ENCODE measurements at places on chromosomes 11 and 22.

- no peak for DNase-seq
Observed at GRCh38 chr11:87589082-87589481, 551.3 kb downstream of the TMEM135 start.

- DNase-seq: no peak
Observed at GRCh38 chr11:12961615-12962014, 47.5 kb upstream of the RASSF10 start.

DNA sequence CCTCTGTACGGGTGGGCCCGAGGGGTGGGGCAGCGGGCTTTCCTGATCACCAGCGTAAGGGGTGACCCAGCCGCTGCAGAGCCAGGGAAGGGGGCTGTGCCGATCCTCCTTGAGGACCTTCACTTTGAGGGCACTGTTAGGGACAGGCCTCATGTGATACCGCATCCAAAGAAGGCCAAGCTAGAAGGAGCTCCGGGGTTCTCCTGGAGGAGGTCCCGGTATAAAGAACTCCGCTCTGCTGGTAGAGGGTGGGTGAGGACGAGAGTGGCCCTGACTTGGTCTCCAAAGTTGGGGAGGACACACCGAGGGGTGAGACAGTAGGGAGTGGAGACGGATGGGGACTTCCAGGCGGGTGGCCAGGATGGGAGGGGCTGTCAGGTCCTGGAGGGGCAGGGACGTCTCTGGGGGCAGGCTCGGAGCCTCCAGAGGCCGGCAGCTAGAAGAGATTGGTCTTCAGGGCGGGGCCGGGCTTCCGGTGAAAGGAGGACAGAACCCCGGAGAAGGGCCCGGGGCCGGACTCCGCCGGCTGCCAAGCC, 4.6 kb downstream of the PHOX2A start:
- peak; percentile 59 for DNase-seq

DNA sequence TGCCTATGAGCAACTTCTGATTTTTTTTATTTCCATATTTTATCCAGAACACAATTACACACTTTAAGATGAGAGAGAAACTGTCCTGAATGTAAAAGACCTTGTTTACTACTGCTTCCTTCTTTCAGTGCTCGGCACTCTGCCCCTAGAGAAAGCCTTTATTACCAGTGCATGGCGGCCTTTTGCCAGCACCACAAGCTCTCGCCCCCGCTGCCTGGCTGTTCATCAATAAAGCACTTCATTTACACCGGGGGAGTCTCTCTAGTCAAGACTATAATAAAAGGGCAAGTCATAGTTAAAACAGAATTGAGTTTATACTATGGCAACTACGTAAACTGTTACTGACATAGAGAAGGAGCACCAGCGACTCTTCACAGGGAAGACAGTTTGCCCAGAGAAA, 259.5 kb downstream of the CADM1 start:
- no peak for DNase-seq

DNA sequence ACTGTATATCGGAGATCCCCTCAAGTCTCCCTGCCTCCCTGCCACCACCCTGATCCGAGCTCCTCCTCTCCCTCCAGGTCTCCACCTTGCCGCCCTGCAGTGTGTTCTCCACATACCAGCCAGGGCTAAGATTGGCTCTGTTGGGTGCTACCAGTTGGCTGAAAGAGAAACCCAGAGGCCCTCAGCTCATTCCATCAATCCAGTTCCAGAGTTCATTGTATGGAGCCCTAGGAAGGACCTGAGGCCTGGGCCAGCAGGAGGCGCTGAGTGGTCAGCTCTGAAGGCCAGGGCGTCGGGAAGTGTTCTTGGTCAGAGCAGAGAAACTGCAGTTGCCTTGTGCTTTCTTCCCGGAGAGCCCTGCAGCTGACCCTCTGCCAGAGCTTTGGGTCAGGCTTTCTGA, 2.2 kb upstream of the TOP3B start:
- DNase-seq: no peak

DNA sequence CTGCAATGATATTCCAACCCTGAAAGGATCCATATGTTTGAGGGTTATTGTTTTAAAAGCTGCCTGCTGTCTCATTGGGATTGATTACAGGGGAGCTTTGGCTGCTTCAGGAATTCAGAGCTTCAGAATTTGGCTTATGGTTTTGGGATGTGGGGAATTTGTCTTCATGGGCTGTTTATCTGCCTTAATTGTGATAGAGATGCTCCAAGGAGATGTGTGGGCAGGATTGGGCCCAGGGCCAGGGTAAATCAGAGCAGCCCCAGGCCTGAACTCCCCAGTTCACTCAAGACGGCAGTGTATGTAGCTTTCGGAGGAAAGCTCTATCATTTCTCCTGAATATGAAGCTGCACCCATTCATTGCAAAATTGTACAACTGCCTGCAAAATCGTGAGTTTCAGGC, 88.5 kb downstream of the ALX4 start:
- DNase-seq: no peak

DNA sequence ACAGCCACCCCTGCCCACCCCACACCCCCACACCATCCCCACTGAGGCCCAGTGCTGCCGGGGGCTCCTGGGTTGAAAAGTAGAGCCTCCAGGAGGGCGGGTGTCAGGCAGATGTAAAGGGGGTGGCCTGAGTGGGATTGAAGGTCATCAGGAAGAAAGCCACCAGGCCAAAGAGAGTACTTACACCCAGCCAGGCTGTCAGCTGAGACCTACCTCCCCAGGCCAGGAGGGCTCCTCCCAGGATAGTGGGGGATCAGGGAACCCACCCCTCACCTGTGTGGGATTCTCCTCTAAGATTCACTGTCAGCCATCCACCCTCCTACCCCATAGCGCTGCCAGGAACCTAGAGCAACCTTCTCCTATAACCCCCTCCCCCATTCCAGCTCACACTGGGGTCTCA, 17.2 kb upstream of the FCHSD2 start:
- no peak for DNase-seq

GRCh38 chr22:28841111-28841510, 40.7 kb upstream of the XBP1 start:
- DNase-seq: no peak

DNA sequence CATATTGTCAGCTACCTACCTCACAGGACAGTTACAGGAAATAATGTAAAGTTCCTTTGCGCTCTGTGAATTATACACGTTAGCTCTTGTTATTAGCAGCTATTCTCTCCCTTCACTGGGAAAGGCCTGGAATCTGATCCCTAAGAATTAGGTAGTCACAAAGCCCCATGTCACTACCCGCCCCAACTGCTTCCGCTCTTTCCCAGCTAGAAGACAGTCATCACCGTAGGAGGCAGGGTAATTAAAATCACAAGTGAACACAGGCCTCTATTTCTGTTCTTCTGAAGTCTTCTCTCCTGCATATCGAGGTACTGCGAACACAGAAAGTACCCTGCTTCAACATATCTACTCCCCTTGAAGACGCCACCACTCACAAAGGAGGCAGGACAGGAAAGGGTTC, 12.6 kb upstream of the AHNAK start:
- DNase-seq: no peak

DNA sequence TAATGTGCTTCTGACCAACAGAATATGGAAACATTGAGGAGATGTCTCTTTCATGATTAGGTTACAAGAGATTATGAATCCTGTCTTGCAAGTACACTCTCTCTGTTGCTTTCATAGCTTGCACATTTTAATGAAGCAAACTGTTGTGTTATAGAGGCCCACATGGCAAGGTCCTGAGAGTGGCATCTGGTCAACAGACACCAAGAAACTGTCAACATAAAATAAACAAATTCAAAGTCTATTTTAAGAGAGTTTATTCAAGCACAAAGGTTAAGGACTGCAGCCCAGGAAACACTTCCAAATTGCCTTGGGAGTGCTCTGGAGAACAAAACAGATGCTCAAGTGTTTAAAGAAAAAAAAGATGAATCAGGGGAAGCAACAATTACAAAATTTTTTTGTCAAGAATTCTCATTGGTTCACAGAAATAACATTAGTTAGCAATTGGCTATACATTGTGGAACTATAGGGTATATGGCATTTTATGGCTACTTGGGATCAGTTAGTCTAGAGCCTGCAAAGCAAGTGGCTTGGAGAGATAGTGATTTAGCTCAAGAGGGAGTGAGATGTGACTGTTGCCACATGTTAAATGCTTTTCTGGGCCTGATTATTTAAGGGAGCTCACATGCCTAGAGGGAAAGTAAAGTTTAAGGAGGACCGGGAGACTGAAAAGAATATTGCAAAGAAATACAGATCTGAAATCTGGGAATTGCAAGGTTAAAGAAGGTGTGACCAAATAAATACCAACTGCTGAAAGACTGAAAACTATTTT, 54.6 kb downstream of the CTSC start:
- no peak for DNase-seq

DNA sequence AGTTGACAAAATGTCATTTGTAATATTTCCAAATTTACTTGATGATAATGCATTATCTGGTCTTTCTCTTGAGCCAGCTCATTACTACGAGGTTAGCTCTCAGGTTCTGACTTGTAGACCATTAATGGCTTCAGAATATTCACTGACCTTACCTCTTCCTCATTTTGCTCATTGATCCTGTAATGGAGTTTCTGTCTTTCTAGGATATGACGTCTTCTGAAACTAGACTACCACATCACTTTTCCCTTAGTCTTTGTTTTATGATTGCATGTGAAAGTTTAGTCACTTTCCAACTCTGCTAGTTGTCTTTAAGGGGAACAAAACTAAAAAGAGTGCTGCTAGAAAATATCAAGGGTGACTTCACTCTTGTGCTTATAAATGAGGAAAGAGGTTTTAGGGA, 697.6 kb downstream of the JRKL start:
- DNase-seq: no peak

GRCh38 chr11:121244884-121245283, 47.7 kb upstream of the SC5D start:
- DNase-seq: no peak

- DNase-seq: no peak
Observed at GRCh38 chr11:112996994-112997393, 35.8 kb downstream of the NCAM1 start.

GRCh38 chr22:45304971-45305370, 4.8 kb upstream of the FAM118A start:
- no peak for DNase-seq

DNA sequence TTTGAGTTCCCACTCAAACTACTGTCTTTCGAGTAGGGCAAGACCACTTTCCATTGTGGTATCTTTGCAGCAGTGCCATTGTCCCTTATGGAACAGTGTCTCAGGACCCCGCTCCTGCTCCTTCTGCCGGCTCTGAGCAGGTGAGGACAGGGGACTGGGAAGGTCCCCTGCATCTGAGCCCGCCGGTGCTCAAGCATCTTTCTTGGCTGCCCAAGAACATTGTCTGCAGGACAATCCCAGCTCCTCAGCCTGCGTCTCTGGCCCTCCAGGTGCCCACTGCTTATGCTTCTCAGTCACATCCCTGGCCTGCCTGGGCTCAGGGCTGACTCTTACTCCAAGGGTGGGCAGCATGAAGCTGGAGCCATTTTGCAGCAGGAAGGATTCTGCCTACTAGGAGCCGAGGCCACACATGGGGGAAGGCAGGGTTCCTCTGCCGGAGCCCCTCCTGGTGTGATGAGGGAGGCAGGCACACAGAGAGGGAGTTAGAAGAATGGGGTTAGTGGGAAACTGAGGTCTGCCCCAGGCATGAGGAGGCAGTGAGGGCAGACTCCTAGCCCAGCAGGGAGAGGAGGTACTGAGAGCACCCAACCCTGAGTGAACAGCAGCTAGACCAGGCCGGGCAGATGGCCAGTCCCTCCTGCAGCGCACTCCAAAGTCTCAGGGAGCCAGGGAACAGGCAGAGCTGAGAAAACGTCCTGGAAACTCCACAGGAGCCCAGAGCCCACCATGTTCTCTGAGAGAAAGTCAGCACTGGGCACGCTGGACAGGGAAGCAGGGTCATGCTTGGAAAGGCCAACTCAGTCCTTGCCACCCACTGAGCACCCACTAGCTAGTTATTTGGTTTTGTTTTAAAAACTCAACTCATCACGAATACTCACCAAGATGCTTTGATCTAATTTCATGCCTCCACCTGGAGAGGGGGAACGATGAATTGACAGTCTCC, 7.5 kb upstream of the PPARA start:
- DNase-seq: no peak

GRCh38 chr22:41050883-41051282, 41.5 kb upstream of the EP300 start:
- DNase-seq: no peak

GRCh38 chr11:113991718-113992458, 17.0 kb downstream of the HTR3A start:
- DNase-seq: peak; percentile 81

GRCh38 chr11:122853971-122854446, 15.7 kb downstream of the CRTAM start:
- DNase-seq: peak; percentile 66

GRCh38 chr11:106990331-106990730, 27.9 kb downstream of the GUCY1A2 start:
- DNase-seq: no peak

DNA sequence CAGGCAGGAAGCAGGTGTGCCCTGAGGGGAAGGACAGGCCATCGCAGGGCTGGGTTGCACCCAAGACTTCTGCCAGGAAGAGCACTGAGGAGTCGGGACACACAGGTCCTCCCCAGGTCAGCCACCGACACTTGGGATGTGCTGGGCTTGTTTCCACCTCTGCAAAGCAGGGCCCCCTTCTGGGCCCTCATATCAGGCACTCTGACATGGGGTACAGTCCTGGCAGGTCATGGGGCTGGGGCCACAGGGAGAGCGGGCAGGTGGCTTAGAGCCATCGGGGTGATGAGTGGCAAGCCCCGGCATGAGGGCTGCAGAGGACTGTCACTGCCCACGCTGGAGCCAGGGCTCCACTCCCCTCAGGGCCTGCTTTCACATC, 7.9 kb upstream of the ADORA2A start:
- no peak for DNase-seq

- DNase-seq: no peak
Observed at GRCh38 chr22:35995772-35996171, 32.9 kb downstream of the RBFOX2 start.

DNA sequence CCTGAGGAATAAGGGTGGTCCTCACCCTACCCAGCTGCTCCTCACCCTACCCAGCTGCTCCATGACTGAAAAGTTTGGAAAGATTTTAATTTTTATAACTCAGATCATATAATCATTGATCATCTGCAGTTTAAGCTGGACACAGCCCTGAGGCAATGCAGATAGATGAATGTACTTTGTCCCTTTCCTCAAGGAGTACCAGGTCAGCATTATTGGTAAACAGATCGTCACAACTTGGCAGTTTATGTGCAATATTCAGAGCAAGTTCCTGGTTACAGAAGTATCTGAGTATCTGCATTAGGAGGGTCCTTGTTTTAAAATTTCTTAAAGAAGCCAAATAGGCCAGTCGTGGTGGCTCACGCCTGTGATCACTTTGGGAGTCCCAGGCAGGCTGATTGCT, 3.6 kb downstream of the TNRC6B start:
- no peak for DNase-seq

DNA sequence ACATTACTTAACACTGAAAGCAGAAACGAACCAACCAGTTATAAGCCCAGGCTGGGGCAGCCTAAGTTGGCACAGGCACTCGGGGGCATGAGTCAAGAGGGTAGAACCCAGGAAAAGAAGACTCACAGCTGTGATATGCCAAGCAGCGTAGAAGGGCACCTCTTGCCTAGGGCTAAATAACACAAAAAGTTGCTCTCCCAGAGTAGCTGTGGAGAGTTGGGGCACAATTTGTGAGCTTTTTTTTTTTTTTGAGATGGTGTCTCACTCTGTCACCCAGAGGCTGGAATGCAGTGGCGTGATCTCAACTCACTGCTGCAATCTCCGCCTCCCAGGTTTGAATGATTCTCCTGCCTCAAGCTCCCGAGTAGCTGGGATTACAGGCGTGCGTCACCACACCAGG, 8.8 kb downstream of the CLMP start:
- DNase-seq: no peak

GRCh38 chr22:50702261-50702671, 29.6 kb downstream of the SHANK3 start:
- no peak for DNase-seq

- no peak for DNase-seq
Observed at GRCh38 chr11:104895634-104896033, 2.6 kb downstream of the CASP12 start.

GRCh38 chr22:26812731-26813130, 155.3 kb downstream of the MIAT start:
- DNase-seq: no peak

Data from DMS153 (cell line).